ENCODE measurements at places on chromosomes 7 and 10.

DNA sequence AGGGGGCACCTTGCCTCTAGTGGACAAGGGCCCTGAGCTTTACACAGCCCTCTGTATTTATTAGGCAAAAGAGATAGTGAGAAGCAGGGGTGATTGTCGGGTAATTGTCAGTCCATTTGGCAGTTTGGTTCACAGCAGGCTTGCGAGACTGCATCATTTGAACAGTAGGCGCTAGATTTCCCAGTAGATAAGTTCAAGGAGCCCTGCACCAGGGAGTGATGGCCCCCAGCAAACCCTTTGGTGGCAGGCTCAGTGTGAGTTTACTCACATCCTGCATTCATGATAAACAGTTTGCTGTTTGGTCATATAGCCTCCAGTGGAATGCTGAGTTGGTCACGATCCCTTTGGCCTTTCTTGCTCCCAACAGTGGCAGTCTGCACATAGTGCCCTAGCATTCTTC, 59.4 kb downstream of the MARCHF5 start:
- DNase-seq = no peak

GRCh38 chr7:131909151-131909768, 352.8 kb upstream of the PODXL start:
- DNase-seq = no peak

- DNase-seq = no peak
Observed at GRCh38 chr10:125205431-125205830, 45.1 kb upstream of the CTBP2 start.

- no peak for DNase-seq
Observed at GRCh38 chr7:1704811-1705738, 35.0 kb downstream of the ELFN1 start.

GRCh38 chr10:95401704-95402469, 111.1 kb upstream of the PDLIM1 start:
- DNase-seq = no peak

Data from urinary bladder (tissue), 4 donors.